WTC11 (cell line): ENCODE measurements at places on chromosomes 16 and 17. TPM values are rescaled to one million over a fixed set of nuclear protein-coding genes. Genes with fewer than 3 reads are reported as not detected.

DNA sequence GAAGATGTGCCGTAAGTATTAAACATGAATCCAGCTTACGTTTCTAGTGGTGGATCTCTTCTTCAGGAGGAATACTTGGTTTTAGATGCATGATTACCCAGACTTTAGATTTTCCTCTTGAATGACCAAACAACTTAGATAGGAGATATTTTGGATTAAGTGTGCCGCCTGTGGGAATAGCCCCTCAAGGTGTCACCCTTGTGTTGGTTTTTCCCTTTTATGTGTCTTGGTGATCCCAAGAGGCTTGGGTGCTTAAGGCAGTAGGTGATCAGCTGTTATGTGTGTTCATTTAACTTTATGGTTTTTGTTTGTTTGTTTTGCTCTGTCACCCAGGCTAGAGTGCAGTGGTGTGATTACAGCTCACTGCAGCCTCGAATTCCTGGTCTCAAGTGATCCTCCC is 115.1 kb downstream of the PPM1E start:
- no peak for DNase-seq

DNA sequence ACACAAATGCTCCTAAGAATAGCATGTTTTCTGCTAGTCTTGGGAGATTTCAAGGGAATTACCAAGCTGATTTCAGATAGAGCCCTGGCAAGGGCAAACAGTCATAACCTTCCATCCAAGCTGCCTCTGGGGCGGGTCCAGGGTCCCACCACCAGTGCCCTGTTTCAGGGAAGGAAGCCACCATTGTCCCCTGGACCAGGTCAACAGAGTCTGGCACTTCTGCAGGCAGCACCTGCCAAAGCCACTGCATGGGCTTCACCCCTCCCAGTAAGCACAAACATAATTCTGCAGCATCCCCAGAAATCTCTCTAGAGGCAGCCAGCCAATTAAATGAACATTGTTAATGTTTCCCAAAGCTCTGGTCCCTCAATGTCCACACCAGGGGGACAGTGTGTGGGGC is 143.0 kb downstream of the SALL1 start:
- DNase-seq, result no peak

GRCh38 chr17:27269201-27269600 is 24.7 kb upstream of the WSB1 start:
- no peak for DNase-seq

GRCh38 chr16:28210979-28211588 is 681 bp downstream of the XPO6 start:
- peak; percentile 41 for DNase-seq

GRCh38 chr16:68070249-68070730 is 14.9 kb upstream of the NFATC3 start:
- no peak for DNase-seq

GRCh38 chr16:55687802-55688201 is 32.0 kb downstream of the SLC6A2 start:
- no peak for DNase-seq

- DNase-seq, result no peak
These were observed 29.3 kb downstream of the UNC13D start for GRCh38 chr17:75814900-75815373.

DNA sequence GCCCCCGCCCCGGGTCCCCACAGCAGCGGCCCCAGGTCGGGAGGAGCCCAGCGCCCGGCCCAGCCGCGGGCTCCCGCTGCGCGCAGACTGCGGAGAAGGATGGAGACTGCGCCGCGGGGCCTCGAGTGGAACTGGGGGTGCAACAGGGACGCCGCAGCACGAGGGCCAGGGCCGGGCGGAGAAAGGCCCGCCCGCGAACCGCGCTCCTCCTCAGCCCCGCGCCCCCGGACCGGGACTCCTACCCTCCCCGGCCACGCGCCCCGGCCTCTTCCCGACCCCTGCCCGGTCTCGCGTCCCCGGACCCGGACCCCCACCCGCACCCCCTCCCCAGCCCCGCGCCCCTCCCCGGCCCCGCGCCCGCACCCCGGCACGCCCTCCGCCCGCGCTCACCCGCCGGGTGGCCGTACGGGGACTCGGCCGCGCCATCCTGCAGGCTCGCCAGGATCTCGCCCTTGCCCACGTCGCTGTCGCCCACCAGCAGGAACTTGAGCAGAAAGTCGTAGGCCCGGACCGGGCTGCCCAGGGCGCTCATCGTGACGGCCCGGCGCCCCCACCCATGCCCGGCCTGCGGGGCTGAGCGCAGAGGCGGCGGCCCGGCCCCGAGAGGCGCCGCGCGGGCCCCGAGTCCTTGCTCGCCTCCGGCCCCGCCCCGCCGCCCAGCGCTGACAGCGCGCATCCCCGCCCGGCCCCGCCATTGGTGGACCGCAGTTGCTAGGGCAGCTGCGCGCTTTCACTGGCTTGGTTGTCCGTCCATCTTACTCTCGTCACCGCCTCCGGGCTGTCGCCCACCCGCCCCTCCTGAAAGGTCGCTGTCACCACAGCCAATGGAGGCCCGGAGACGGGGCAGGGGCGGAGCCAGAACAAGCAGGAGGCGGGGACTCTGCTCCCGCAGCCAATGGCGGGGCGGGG is at the start of gene RAB40B:
Gene RAB40B, minus strand, starts transcription at position 634 of the 909 bp plus-strand sequence. Its CDS starts 102 bp downstream, at position 532.
- peak; percentile 99 for DNase-seq

DNA sequence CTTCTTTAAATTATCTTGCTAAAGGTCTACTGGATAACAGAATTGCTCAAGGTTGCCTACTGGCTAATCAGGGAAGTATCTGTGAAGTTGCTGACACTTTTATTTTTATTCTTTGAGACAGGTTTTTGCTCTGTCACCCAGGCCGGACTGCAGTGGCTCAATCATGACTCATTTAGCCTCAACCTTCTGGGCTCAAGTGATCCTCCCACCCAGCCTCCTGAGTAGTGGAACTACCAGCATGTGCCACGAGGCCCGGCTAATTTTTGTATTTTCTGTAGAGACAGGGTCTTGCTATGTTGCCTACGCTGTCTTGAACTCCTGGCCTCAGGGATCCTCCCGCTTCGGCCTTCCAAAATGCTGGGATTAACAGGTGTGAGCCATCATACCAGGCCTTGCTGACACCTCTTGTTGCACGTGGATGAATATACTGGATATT is 43.1 kb downstream of the GLG1 start:
- no peak for DNase-seq

DNA sequence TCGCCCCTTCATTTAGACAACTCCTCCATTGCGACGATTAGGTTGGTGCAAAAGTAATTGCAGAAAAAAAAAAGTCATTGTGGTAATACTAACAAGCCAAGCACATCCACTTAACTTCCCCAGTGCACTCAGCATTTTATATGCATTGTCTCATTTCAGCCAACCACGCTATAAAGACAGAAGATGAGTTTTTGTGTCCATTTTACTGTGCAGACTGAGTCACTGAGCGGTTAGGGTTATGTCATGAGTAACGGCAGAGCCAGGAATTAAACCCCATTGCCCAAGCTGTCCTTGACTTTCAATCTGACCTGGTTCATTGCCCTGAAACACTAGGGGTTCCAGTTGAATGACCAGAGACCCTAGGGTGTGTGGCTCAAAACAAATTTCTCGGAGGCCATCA is 218.7 kb downstream of the XYLT1 start:
- DNase-seq, result no peak

DNA sequence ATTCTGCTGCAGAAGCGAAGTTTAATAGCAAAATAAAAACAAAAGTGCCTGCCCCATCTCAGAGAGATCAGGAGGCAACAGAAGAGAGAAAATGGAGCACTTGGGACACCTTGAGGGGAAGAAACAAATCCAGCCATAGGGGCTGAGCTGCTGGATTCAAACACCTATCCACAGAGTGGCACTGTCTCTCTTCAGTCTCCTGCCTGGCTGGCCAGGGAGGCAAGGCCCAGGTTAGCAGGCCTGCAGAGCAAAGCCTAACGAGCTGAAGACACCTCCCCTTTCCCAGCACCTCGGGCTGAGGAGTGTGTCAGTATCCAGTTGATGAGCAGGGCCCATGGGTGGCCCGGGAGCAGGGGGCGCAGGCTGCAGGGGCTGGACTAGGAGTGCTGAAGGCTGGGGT is 8.8 kb upstream of the KRT31 start:
- no peak for DNase-seq

- no peak for DNase-seq
These were observed 616.0 kb upstream of the CDH11 start for GRCh38 chr16:65737831-65738230.

- DNase-seq, result no peak
These were observed 14.0 kb downstream of the CA5A start for GRCh38 chr16:87922250-87922871.

DNA sequence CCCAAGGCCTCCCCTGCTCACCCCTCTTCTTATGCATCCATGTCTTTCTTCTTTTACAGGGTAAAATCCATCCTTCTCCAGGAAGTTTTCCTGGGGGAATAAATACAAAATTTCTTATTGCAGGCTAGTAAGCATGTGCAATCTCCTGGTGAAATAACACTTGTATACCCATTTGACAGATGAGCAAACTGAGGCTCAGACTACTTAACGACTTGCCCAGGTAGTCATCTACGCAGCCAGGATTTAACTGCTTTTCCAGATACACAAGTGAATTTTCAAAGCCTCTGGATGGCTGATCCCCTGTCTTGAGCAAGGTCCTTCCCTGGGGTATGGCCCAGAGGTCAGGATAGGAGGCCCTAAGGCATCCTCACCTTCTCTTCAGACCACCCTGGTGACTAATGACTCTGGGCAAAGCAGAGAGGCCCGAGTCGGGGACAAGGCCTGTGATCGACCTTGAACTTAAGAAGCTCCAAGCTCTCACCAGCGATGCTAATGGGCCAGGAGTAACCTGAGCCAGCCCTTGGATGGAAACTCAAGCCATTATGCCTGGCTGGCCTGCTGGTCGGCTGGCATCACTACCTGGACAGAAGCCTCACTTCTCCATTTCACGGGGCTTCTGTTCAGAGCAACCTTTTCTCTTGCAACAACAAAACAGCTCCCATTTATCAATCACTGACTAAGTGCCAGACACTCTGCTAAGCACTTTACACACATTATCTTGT is 33.1 kb downstream of the ZNF423 start:
- DNase-seq, result no peak

GRCh38 chr17:57502811-57503241 is 242.3 kb downstream of the CCDC182 start:
- no peak for DNase-seq

GRCh38 chr16:50505714-50506542 is 42.3 kb upstream of the NKD1 start:
- peak; percentile 36 for DNase-seq

DNA sequence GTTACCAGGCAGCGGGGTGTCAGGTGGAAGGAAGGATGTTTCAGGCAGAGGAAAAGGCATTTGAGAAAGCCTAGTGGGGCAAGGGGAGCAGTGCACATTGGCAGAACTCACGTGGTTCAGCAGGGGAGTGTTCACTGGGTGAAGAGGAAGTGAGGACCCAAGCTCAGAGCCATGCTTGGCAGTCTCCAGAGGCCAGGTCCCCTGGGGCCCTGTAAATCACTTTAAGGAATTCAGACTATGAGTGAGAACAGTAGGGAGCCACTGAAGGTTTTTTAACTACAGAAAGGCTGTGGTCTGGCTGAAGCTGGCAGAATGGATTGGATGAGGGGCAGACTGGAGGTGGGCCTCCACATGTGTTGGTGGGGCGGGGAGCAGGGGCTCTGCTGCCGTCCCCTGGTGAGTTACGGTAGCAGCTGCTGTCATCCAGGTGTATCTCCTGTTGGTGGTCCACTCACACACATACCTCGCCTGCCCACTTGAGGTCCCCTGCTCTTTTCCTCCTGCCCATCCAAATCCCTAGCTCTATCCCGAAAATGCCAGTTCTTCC is 5.1 kb downstream of the CLEC16A start:
- peak; percentile 59 for DNase-seq

GRCh38 chr17:68431661-68432071 is 25.6 kb downstream of the WIPI1 start:
- peak; percentile 42 for DNase-seq

The SPN gene
- total RNA-seq, result 2.3 to 2.4 TPM (median 2.3 TPM) in 3 replicates

The IRF8 gene
- 1.1 to 1.7 TPM (median 1.3 TPM) in 3 replicates for total RNA-seq

The ANKRD40CL gene
- total RNA-seq, result not detected in 3 replicates

The DNAI2 gene
- total RNA-seq, result 0.21 to 0.26 TPM (median 0.23 TPM) in 3 replicates

The TBC1D3G gene
- not detected in 3 replicates for total RNA-seq

The FBXW10 gene
- not detected in 3 replicates for total RNA-seq

The FOXN1 gene
- total RNA-seq, result not detected in 3 replicates
